Activated effector memory CD4-positive, alpha-beta T cell treated with anti-CD3 and anti-CD28 coated beads, Interleukin-2, amount 50 U/mL, for 16 hours (primary cell): ENCODE measurements at places on chromosomes 16 and 17.

- no peak for DNase-seq
Observed at GRCh38 chr17:21389394-21389793, 13.2 kb downstream of the KCNJ12 start.

DNA sequence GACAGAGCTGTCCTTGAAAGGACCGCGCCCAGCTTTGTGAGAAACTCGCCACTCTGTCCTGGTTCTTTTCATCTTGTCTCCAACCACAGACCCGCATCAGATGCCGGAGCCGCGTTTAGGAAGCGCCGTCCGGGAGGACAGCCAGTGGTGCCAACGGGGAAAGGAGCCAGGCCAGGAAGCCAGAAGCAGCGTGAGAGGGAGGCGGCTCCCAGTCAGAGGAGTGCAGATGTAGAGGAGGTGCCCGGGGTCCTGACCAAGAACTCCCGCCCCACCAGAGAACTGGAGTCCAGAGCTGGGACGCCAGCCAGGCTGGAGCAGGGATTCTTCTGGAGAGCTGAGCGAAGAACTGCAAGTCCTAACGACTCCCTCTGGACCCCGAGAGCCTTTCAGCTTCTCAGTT, 49.3 kb upstream of the TNRC6C start:
- no peak for DNase-seq

- no peak for DNase-seq
Observed at GRCh38 chr17:73528679-73529078, 115.6 kb downstream of the SDK2 start.

- no peak for DNase-seq
Observed at GRCh38 chr17:34850023-34850422, 111.2 kb downstream of the CCT6B start.

GRCh38 chr17:50060951-50061712, 5.2 kb downstream of the ITGA3 start:
- no peak for DNase-seq

- DNase-seq, result no peak
Observed at GRCh38 chr17:15963670-15964110, 18.8 kb downstream of the ADORA2B start.

DNA sequence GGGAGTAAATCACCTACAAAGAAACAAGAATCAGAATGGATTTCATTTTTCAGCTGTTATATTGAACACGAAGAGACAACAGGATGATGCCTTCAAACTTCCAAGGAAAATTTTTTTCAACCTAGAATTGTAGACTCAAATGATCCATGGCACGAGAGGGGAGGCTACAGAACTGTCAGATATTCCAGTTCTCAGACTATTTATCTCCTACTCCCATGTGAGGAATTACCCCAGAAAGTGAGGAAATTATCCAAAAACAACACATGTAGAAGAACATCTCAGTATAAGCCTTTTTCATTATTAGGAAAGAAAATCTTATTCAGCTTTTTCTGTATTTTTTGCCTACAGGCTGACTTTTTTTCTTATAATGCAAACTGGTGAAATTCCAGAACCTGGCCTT, 5.5 kb upstream of the ASGR2 start:
- DNase-seq, result no peak

DNA sequence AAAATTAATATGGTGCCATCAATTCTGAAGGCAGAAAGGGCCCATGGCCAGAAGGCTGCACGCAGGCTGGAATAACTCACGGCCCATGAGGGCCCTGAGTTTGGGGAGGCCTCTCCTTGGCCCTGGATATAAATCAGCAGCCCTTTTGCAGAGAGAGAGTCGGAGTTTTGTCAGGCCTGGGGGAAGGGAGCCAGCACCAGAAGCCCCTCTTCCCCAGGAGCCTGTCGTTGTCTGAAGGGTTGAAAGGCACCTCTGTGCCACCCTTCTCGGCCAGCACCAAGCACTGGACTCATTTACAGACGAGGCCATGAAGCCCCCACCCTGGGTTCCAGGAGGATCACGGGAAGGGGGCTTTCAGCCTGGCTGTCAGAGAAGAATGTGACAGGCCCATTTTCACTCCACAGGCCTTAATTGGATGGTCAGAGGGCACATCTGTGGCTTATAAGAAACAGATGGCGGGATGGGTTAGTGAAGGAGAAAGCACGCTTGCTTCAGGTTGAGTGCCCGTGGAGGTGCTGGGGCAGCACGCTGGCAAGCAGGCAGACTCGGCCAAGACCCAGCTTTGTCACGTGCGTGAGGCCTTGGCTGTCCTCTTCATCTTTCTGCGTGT, 140.6 kb downstream of the CLEC16A start:
- no peak for DNase-seq
